ENCODE measurements at places on chromosomes 12 and 14. TPM values are rescaled to one million over a fixed set of nuclear protein-coding genes. Genes with fewer than 3 reads are reported as not detected.

TBX5 gene
- 0.12 TPM for total RNA-seq

STON2 gene
- 162 TPM for total RNA-seq

BCL11B gene
- 0.36 TPM for total RNA-seq

ACRBP gene
- total RNA-seq: 0.16 TPM

TMEM30B gene
- total RNA-seq: 0.49 TPM

PALS1 gene
- total RNA-seq: 17.6 TPM

EFS gene
- total RNA-seq: 28.9 TPM

Data from hair follicle dermal papilla cell (primary cell).